NCI-H1105 (cell line): ENCODE measurements at places on chromosomes 7 and 10.

GRCh38 chr7:36075561-36075960, 77.5 kb upstream of the EEPD1 start:
- DNase-seq: no peak

- peak; percentile 39 for DNase-seq
Observed at GRCh38 chr10:100009793-100010676, at the start of gene DNMBP. Gene DNMBP, minus strand, starts transcription at chr10:100009947. Its CDS starts 37,823 bp downstream, at chr10:99972124.

DNA sequence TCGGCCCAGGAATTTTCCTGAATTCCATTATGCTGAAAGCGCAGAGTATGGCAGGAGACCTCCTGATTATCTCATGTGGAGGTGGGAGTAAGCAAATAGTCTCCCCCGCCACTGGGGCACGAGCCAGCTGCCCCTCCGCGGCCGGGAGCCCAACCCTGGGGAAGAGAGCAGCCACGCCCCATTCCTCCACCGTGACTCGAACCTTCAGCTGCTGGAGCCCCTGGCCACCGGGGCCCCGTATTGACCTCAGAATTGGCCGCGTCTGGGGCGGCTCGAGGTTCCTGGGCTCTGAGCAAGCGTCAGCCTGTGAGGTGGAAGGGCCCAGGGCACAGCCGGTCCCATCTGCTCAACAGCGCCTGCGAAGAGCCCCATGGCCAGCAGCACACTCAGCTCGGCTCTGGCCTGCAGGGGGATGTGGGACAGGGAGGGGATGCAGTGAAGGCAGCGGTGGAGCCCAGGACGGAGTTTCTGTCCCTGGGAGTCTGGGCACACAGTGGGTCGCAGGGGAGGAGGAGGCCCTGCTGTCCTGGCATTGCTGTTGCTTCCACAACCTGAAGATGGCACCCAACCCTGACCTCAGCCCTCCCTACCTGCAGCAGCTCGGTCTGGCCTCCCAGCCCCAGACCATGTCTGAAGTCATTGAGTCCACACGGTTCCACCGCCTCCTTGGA, 97.8 kb downstream of the CHST15 start:
- DNase-seq: no peak

DNA sequence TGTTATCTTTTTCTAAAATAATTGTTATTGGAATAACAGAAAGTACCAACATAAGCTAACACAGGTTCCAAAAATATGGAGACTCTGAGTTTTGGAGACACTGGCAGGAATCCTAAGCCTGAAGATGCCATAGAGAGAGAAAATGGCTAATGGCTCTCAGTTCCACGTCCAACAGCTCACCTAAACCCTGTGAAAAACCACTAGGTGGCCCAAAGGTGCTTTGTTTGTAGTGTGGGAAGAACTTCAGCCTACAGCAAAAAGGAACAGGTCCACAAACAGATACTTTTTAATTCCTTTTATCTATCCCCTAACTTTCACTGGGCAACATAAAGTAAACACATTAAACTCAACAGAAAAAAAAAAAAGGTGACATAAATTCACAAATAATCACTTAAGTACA, 272.3 kb downstream of the SEMA3D start:
- DNase-seq: no peak

DNA sequence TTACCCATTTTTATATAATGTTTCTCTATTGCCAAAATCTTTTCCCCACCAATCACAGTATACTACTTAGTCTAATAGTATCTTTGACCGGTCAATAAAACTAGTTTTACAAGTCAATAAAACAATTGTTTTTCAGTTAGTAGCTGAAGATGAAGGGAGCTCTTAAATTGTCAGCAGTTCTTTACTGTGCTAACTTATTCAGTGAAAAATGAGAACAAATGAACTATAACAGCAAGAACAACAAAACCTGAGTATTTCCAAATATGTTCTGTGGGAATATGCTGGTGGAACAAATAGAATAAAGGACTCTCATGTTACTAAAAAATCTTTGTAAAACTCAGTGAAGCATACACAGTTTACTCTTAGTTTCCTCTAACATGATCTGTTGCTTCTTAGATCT, 134.0 kb downstream of the SEMA3D start:
- no peak for DNase-seq

DNA sequence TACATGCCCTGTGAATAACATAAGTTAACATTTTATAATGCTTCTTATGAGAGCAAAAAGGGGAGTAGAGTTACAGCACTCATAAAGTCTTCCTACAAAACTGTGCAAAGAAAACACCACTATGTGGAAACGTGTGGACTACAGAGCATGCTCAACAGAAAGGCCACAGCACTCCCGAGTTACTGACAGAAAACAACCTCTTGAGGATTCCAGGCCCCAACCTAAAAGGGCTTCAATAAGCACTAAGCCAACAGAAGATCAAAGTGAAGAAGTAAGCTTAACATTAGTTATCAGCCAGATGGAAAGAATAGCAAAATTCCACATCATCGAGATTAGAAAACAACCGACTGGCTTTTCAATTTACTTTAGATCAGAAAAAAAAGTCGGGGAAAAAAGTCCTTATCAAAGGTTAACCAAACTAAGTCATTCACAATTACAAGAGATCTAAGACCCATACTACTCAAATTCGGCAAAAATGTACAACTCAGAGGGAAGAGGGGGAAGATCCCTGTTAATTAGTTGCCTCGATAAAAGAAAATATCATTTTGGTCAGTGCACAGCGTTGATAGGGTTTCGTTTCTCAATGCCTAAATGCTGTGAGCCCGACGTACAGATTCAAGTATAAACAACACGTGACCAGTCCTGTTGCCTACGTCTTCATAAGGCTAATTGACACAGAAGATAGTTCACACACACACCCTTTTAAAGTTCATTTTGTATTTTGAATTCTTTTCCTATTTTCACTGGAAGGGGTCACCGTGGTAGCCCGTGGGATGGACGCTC, 1.4 kb downstream of the KBTBD2 start:
- DNase-seq: peak; percentile 24

GRCh38 chr7:46512891-46513413, 591.9 kb upstream of the IGFBP3 start:
- no peak for DNase-seq

DNA sequence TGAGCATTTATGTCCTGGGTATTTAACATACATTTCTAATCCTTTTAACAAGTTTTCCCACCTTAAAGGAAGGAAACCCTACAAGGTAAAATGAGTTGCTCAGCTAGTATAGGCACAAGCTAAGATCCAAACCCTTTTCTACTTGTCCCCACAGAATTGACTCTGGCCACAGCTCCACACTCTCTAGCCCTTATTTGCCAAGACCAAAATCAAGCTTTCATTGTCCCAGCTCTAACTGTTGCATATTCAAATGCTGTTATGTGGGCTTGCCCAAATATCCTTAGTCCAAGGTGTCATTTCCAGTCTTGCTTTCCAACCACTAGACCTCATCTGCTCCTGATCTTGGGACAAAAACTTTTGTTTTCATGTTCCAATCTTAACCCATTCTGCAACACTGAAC, 31.3 kb upstream of the LSM8 start:
- DNase-seq: no peak

DNA sequence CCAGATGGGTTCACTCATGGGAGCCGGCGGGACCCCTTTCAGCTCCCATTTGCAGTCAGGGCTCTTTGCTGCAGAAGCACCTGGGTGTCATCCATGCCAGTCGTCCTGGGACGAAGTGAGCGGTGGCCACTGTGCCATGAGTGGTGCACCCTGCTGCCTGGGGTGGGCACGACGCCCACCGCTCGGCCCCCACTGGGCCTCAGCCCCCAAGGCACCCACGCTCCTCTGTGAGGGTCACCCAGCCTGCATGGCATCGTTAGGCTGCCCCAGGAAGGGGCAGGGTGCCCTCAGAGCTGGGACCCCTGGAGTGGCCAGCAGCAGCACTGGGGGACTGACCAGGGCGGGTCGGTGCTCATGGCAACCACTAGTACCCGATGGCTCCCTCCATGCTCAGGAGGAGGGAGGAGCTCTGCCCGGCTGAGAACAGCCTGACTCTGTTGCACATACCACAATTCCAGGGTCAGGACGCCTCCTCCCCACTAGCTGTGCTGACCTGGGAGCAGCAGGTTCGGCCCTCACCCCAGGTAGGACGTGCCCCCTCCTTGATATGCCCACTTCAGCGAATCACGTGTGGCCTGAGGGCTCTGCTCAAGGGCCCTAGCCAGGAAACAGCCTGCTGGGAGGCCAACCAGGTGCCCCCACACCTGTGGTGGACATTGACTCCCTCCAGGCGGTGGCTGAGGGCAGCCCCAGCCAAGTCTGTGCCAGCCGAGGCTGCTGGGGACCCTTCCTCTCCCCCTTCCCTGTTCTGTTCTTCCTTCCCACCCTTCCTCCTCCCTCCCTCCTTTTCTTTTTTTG, 28.5 kb upstream of the CFAP46 start:
- no peak for DNase-seq

- DNase-seq: no peak
Observed at GRCh38 chr7:104643587-104644217, 315.3 kb downstream of the LHFPL3 start.

DNA sequence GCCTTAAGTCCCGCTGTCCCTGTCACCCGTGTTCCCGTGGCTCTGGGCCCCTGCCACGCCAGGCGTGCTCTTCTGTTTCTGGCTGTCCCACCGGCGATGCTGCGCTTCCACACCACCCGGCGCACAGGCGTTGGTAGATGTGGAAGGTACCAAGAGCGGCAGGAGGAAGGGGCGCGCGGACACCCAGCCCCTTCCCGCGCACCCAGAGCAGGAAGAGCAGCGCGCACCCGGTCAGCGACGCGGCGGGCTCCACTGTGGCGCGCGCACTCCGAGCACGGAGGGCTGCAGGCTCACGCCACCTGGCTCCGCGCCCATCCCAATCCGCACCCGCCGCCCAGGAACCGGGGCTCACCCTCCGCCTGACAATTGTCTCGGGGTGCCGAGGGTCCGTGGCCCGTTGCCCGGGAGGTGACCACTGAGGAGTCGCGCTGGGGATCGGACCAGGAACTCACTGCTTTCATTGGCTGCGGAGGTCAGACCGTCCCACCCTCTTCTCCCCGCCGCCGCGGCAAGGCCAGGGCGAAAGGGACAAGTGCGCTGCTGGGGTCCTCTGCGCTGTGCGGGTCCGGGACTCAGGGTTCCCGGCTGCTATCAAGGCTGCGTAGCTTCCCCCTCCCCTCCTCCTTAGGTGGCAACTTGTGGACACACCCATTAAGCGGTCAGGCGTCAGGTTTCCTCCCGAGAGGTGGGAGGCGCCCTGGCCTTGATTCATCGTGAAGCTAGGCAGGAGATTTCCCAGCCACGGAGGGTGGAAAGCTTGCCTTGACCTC, 121.6 kb upstream of the ZNF92 start:
- peak; percentile 88 for DNase-seq

- no peak for DNase-seq
Observed at GRCh38 chr7:148709014-148709413, 10.3 kb downstream of the CUL1 start.

DNA sequence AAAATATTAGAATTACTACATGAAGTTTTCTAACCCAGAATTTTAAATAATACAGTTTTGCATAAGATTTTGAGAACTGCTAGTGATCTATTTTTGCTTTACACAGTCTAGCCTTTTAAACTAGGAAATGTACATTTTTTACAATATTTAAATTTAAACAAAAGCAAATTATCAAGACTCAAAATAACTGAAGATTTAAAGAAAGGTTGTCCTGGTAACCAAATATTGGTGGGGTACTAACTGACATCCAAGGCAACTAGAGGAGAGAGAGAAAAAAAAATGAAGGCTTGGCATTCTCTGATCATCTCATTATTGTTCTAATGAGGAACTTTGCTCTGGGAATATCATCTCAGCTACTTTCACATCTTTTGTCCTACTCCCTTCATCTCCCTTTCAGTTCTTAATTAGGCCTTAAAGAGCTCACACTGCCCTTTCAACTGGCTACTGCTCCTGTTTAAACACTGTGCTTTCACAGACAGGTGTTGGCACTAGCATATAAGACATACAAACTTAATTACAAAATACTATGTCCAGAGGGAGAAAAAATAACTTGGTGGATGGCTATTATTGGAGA, 33.7 kb downstream of the RAB11FIP2 start:
- DNase-seq: no peak

DNA sequence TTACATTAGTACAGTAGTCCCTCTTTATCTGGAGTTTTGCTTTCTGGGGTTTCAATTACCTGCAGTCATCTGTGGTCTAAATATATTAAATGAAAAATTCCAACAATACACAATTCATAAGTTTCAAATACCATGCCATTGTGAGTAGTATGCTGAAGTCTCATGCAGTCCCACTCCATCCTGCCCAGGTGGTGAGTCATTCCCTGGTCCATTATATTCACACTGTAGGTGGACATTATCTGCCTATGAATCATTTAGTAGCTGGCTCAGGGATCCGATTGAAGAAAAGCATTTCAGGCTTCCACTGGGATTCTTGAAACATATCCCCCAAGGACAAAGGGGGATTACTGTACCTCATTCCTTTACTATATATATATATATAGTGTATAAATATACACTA, 298.2 kb upstream of the GALNT17 start:
- no peak for DNase-seq

DNA sequence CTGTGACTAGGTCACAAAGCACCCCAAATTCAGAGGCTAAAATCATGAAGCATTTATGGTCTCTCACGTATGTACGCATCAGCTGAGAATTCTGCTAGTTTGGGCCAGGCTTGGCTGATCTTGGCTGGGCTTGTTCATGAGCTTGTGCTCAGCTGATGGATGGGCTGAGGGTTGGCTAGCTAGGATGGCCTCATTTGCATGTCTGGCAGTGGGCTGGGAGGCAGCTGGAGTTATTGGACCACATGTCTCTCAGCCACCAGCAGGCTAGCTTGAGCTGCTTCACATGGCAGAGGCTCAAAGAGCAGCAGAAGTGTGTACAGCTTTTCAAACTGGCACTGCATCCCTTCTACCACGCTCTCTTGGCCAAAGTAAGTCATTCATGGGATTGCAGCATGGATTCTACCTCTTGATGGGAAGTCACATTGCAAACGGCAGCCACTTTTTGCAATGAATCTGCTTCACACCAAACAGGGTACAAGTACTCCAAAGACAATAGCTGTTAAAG, 770.3 kb downstream of the TYW1 start:
- no peak for DNase-seq

DNA sequence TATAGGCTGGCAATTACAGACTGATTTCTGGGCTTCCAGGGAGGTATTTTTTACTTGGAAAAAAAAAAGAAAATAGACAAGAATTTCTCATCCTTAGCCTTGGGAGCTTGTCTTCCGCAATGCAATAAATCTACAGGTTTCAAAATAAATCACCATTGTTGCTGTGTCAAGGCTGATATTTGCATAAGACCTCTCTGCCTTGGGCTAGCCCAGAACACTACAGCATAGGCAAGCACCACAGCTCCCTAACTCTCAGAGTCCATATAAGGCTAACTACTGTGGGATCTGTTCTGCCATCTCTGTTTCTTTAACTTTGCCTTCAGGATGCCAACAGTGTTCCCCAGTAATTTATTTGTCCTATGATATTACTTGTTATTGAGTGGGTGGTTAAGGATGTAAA, 64.4 kb downstream of the ZWINT start:
- DNase-seq: no peak

GRCh38 chr7:80721883-80722615, 83.6 kb downstream of the CD36 start:
- no peak for DNase-seq

- DNase-seq: peak; percentile 7
Observed at GRCh38 chr10:68212721-68213352, 19.1 kb downstream of the ATOH7 start.
